Fibroblast of upper back skin (primary cell): ENCODE measurements at places on chromosomes 5 and 9.

- no peak for DNase-seq
Measured at GRCh38 chr9:84947412-84947972, 278.0 kb downstream of the NTRK2 start.

DNA sequence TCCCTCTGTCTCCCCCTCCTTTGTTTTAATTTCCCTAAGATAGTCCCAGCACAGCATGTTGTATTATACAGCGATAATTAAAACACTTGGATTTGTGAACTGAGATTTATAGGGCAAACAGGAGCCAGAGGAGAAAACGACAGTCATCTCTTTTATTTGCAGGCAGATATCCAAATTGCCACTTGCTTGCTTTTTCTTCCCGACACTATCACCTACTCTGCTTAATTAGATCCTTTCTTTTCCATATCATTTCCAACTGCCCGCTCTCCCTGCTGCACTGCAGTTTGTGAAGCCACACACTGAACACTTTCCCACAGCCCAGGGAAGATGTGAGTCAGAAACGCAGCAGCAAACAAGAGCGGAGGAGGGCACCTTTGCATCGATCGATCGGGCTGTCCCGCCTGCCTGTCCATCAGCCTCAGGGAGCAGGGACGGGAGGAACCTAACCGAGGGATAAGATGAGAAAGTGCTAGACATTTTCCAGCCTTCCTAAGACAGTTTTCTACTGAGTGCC is 35.8 kb upstream of the SPRY4 start:
- DNase-seq, result peak; percentile 47

DNA sequence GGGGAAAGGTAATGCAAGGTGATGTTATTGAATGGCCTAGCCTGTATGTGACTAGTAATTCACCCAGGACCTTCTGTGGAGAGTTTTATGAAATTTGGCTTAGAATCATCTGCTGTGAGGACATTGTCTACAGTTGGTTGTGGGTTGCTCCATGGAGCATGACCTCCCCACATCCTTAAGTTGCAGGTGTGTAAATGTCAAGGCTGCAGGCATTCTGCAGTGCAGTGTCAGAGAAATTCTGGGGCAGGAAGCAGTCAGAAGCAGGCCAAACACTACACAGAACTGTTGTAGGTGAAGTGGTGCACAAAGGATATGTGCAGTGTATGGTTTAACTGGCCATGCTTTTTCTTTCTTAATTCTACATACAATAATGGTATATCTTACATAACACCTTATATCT is 588.3 kb downstream of the EBF1 start:
- DNase-seq, result no peak

GRCh38 chr9:137556069-137556838 is 4.6 kb downstream of the MRPL41 start:
- DNase-seq, result no peak

GRCh38 chr9:94921092-94921471 is 194.6 kb downstream of the AOPEP start:
- DNase-seq, result peak; percentile 92

DNA sequence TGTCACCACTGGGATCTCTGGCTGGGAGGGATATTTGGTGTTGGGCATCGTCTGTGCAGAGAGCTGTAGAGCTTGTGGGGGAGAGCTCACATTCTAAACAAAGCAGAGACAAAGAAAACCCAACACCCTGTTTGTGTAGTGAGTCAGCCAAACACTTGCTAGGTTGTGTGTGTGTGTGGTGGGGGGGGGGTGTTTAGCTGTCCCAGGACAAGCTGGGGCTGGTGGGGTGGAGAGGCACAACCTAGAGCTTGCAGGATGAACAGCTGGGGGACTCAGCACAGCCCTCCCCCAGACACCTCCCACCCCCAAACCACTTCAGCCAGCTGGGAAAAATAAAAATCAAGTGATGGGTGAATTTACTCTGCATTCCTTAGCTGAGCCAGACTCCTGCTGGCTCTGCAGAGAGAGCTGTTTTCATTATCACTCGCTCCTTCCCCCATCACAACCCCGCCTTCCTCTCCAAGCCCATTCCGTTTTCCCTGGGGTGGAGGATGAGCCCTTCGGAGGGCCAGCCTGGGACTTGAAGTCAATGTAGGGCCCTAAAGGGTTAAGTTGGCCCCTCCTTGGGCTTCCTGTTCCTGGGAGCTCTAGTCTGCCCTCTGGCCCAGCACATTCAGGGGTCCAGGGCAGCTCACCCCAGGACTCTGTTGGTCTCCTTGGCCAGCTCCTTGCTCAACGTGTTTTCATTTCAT is 2.6 kb downstream of the OLFML2A start:
- DNase-seq, result peak; percentile 95

DNA sequence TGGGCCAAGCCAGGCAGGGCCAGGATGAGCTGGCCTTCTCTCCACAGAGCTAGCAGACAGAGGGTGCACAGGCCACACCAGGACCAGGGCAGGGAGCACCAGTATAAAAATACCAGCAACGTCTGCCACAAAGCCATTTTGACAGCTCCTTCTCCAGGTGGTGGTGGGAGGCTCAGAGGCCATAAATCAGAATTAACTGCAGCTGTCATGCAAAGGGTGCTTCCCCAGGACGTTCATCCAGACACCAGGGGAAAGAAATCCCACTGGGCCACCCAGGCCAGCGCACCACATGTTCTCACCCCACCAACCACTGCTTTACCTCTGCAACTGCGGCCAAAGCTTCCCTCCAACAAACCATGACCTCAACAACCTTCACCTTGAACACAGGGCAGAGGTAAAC is 403.7 kb upstream of the TRPC7 start:
- DNase-seq, result no peak
